ENCODE measurements at places on chromosomes 5 and 9. TPM values are rescaled to one million over a fixed set of nuclear protein-coding genes. Genes with fewer than 3 reads are reported as not detected.

GNA14 gene
- total RNA-seq, result 2.6 TPM

IFNA2 gene
- total RNA-seq, result not detected

SLC34A3 gene
- not detected for total RNA-seq

AGXT2 gene
- not detected for total RNA-seq

NMRK1 gene
- 20.9 TPM for total RNA-seq

PDE6A gene
- total RNA-seq, result not detected

CARTPT gene
- not detected for total RNA-seq

CCDC112 gene
- total RNA-seq, result 1.6 TPM

CTXN3 gene
- not detected for total RNA-seq

SERF1B gene
- 17.6 TPM for total RNA-seq

SOX30 gene
- not detected for total RNA-seq

PCA3 gene
- total RNA-seq, result not detected

PDLIM7 gene
- 147 TPM for total RNA-seq

C9orf50 gene
- total RNA-seq, result not detected

CNTFR gene
- 0.12 TPM for total RNA-seq

KLF9 gene
- 16.4 TPM for total RNA-seq

DMRT3 gene
- not detected for total RNA-seq

ARID3C gene
- 0.08 TPM for total RNA-seq

CBY3 gene
- total RNA-seq, result not detected

GRXCR2 gene
- not detected for total RNA-seq

PCDHB15 gene
- total RNA-seq, result 0.70 TPM

ADAMTS16 gene
- 0.12 TPM for total RNA-seq

CYSRT1 gene
- total RNA-seq, result 0.12 TPM

TAF1L gene
- not detected for total RNA-seq

Data from smooth muscle cell of the coronary artery (primary cell).